ENCODE measurements at places on chromosomes 13 and 19.

DNA sequence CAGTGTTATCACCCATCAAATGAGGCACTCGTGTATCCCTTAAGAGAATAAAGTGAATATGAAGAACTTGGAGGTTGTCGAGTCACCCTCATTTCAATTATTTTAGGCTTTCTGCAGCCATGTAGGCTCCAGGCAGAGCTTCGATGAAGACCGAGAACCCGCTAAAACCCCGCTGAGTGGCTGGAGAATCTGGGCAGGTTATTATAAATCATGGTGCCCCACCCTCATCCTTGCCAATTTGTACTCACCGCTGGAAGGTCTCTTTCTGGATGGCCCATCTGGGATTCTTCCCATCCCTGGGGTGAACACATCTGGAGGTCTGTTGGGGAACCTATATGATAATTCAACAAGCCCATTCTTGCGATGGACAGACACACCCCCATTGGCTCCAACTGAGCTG, 190.8 kb downstream of the ZNF536 start:
- DNase-seq = peak; percentile 64

DNA sequence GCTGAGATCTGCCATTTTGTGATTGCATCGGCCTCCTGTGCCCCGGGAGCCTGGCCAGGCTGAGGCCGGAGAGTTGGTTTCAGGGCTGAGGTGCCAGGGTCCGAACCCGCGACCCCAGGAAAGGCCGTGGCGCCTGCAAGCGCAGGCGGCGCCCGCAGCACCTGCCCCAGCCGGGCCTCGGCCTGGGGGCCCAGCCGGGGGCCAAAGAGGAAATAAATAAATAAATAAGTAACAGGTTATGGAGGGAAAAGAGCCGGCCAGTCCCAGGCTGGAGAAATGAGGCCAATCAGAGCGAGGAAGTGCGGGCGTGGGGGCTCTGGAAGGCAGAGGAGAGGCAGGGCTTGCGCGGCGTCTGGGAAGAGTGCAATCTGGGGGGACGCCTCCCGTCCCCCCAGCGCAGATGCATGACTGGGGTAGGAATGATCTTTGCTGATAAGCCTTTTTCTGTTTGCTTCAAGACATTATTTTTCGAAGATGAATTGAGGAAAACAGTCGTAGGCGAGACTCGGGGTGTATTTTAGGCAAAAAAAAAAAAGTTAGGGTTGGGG, 145.6 kb upstream of the ZNF536 start:
- no peak for DNase-seq

- no peak for DNase-seq
These were observed 11.7 kb downstream of the ZNF226 start for GRCh38 chr19:44176590-44176989.

GRCh38 chr19:30061223-30062064, 119.4 kb downstream of the URI1 start:
- no peak for DNase-seq

DNA sequence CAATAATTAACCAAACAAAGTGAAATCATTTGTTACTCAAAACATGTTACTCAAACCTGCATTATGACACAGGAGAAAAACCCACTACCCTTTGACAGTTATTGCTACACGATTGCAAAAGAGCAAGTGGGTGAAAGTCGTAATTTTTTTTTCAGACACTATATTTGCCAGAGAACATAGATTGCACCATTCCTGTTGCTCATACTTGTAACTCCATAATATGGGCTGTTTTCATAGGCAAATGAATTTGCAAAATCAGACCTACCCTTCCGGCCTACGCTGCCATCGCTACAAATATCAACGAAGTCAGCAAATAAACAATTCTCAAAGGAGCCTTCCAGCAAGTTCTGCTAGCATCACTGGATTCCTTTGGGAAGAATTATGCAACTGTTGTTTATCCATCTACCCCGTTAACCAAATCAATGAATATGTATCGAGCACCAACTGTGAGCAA, 396.5 kb downstream of the IRS2 start:
- no peak for DNase-seq

DNA sequence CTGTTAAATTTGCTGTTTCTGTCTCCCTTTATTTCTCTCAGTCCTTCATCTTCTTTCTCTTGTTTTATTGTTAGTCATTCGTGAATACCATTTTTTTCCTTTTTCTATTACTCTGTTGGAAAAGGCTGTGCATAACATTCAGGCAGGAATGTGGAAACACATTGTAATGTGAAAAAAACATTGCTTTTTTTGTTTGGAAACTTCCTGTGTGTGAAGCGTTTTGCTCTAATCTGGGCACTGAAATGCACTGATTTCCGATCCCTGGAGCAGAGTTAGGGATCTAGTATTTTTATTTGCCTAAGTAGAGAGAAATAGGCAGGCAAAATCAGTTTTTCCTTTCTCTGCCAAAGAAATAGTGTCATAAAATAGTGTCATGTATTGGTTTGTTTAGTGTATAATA, 155.5 kb downstream of the PCCA start:
- DNase-seq = no peak

DNA sequence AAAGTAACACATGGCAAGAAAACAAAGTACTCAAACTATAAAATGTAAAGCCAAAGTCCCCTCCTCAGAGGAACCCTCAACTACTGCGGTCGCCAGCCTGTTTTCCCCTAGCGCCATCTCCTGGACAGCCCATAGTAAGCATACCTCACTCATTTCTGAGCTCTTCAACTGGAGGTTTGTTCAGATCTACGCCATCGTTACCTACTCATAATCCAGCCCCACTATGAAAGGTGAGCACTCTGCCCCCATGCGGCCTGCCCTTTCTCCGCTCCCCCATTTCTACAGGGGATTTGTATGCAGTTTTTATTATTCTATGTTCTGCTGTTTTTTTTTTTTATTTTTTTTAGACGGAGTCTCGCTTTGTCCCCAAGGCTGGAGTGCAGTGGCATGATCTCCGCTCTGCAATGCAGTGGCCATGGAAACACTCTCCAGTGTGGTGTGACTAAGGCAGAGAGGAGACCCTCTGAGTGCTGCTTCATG, 26.2 kb downstream of the OPA3 start:
- no peak for DNase-seq

- DNase-seq = no peak
These were observed 116.1 kb downstream of the LRCH1 start for GRCh38 chr13:46668931-46669525.

DNA sequence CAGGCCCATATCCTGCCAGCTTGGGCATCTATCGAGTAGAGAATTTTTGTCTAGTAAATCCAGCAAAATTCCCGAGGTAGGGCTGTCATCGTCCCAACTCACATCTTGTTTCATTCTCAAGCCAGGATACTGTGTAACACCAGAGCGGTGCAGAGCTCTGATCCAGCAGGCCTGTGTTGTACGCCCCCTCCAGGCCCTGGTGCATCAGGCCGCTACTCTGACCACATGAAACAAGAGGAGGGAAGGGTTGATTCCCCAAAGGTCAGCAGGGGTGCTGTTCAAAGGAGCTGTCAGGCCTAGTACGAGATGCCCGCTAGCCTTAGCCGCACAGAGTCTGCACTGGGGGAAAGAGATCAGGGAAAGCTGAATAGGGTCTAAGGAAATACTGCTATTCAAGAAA, 276.0 kb downstream of the SLC7A1 start:
- DNase-seq = no peak
